ENCODE measurements at places on chromosomes 6 and 20.

- DNase-seq: no peak
These were observed 14.6 kb downstream of the GATA5 start for GRCh38 chr20:62461157-62461556.

- DNase-seq: no peak
These were observed 27.2 kb downstream of the BRPF3 start for GRCh38 chr6:36223706-36224105.

DNA sequence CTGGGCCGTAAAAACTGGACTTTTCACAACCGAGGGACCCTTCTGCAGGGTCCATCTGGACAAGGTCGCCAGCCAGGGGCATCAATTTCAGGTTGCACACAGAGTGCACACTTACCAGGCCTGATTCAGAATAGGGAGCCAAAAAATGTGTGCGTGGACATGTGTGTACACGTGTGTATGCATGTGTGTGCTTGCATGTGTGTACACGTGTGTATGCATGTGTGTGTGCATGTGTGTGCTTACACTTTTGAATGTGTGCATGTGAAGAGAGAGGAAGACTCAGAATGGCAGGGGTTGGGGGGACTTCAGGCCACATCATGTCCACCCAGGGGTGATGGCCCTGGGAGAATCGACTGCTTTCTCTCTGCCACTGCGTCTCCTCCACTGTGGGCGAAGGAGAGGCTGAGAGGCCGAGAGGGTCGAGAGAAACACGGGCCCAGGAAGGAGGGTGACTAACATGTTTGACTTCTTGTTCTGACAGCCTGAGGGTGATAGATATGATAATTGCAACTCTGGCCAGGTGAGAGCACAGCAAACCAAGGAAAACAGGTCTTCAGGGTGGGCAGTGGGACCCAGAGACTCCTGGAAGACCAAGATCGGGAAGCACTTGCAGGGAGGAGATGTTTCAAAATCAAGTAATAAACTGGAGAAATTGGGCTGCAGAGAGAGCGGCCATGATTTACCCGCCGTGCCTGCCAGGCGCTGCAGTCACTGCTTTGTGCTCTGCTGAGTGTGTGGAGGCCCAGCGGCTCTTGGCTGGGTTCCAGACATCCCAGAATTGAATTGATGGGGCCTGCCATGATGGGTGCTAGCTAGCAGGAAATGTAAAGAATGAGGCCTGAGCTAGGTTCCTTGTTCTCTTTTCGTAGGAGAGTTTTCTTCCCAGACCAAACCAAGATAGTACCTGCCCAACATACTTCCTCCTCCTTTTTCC, 310.8 kb downstream of the QKI start:
- DNase-seq: no peak

GRCh38 chr6:138652824-138653223, 120.7 kb upstream of the CCDC28A start:
- DNase-seq: no peak

DNA sequence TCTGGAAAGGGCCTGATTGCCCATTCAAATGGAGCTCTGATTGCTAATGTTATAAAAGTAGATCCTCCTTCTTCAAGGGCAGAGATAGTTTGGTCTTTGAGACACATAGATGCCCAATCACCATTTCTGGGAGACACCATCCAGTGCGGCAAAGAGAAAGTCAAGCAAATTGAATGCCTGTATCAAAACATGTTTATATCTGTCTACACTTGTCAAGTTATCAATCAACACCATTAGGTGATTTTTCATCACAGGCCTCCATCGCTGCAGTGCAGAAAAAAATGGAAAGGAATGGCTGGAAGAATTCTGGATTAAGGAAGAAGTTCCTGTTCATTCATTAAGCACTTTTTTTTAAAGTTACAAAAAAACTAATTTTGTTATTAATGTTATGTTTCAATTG, 54.8 kb upstream of the ZFP64 start:
- no peak for DNase-seq

- DNase-seq: no peak
These were observed 668.9 kb downstream of the TFAP2A start for GRCh38 chr6:9745966-9746365.

GRCh38 chr20:63542031-63542559, 4.9 kb upstream of the PTK6 start:
- no peak for DNase-seq

DNA sequence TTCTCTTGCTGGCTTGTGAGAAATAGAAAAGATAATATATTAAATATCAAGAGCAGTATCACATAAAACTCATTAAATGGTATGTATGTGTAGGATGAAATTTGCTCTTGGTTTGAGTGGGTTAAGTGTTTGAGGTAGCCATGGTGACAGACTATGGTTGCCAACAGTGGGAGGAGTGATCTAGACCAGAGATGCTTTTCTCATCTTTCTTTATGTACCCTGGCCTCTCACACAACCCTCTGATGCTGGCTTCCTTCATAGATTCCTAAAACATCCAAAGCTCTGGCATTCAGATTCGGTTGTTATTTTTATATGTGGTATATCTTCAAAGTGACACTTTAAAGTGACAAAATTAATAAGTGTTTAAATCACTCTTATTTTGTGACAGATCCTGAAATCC, 9.0 kb upstream of the MLIP start:
- DNase-seq: no peak

DNA sequence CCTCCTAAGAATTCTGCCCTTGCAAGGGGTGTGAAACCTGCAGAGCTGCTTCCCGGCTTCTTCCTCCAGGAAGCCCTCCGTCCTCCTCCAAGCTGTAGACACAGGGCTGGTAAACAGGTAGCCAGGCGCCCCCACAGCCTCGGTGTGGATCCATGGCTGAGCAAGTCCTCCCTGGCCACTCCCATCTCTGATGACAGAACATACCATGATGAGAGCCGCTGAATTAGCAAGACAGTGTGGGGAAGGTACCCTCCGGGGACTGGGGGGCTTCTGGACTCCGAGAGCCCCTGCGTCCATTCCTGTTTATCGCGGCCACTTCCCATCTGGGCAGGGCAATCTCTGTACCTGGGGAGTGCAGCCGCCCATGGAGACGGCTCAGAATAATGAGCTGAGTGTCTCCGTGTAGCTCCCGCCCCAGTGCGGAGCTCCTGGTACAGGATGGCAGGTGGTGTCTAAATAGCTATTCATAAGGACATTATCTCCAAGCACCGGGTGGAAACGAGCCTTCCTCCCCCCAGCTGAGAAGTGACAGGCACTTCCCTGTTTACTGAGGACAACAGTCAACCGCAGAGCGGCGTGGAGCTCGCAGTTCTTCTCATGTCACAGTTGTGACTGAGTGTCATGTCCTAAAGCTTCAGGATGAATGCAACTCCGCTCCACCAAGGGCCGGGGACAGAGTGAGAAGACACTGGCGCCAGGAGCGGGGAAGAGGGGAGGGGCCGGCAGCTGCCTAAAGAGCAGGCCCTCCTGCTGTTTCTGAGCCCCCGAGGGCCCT, 22.7 kb upstream of the NTSR1 start:
- DNase-seq: no peak

DNA sequence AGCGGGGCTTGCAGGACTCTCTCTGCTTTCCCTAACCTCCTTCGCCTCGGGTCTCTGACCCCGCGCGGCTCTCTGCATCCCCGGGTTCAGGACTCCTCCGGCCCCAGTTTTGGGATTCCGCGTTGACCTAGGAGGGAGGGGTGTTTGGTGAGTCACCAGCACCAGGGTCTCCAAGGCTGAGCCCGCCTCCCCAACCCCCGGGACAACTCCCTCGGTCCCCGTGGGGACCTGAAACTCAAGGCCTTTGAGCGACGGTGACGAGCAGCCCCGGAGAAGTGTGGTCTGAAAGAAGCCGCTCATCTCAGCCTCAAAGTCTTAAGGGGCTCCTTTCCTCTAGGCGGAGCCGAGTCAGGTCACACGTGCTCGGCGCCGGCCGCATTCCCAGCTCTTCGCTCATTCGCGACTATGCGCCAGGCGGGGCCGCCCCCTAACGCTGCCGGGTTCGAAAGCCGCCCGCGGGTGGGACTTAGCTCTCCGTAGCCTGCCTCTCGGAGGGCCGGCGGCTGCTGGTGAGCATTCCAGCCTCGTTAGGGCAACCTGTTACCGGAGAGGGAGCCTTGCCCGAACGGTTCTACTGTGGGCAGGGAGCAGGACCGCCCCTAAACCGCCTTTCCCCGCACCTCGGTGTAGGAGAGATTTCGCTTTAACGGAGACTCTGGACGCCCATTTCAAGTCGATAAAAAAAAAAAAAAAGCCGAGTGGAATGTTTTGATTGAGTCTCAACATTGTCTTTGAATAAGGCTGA, 3.0 kb upstream of the PRDM13 start:
- no peak for DNase-seq

DNA sequence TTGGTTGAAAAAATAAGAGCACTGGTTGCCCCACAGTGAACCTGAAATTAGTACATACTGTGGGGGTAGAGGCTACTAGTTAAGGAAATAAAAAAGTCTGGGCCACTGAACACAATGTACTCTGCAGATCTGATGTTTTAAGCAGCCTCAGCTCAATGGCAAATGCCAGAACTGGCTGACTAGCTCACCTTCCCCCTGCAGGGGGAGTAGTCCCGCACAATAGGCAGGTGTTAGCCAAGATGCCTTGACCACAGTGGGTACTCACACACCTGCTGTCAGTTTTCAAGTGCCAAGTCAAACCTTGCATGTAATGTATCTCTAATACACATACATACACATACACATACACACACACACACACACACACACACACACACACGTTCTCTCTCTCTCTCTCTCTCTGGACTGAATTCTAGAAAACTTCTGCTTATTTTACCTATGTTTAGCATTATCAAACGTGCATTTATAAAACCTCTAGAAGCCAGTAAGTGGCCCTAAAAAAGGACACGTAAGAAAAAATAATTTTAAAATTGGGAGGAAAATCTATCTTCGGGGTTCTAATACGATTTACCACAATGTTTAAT, 36.1 kb downstream of the GMDS start:
- DNase-seq: peak; percentile 8

DNA sequence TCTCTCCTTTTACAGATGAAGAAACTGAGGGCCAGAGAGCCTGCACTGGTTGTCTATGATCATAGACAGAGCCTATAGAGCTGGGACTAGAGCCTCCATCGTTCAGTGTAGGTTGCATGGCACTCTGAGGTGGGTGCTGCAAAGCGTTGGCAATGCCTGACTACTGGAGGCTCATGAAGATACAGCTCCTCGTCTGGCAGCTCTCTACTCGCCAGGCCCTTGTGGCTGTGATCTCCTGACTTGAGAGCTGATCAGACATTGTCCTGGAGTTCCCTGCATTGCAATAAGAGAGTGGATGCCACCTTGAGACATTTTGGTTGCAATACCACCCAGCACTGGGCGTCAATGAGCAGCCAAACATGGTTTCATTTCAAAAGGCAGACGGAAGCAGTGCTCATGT, 270.1 kb upstream of the ARID1B start:
- no peak for DNase-seq

GRCh38 chr6:129710450-129711270, 683 bp upstream of the ARHGAP18 start:
- no peak for DNase-seq

DNA sequence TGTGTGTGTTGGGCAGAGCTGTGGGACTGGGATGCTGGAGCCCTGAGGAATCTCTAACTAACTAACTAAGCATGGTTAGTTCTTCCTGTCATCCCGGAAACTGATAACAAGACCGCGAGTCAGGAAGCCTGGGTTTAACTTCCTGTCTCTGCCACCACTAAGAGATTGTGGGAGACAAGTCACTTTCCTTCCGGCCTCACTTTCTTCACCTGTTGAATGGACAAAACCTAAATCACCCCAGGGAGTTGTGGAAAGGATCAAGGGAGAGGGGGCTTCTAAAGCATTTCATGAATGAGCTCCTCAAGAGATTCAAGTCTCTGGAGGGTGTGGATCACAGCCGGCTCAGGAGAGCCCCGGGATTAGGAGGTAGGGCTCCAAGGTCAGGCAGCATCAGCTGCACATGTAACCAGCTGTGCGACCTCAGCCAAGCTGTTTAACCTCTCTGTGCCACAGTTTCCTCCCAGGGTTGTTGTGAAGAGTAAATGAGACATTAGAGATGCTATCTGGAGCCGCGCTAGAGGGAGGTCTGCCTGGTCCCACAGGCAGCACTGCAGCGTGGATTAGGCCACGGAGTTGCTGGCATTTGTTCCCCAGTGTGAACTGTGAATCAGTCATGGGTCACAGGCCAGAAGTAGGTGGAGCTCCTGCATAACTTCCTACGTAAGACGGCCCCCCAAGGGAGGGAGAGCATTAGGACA, 105.1 kb downstream of the TOX2 start:
- peak; percentile 8 for DNase-seq

GRCh38 chr6:126955621-126956020, 162.8 kb upstream of the RSPO3 start:
- DNase-seq: no peak

DNA sequence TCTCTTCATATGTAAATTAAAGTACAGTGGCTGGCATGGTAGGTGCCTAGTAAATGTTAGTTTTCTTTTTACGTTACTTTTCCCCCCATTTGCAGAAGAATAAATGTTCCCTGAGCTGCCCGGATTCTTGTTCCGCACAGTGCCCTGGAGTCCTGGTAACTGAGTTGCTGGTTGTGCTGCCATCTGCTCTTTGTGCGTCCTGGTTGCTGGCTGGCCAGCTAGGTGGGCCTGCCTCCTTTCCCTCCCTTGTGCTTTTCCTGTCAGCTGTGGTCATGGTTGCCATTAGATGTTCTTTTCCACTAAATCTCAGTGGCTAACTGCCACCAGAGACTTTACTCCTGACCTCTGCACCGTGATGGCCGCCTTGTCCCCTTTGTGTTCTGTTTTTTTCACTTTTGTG, 28.6 kb downstream of the CEP43 start:
- no peak for DNase-seq

- DNase-seq: no peak
These were observed 32.3 kb downstream of the AFDN start for GRCh38 chr6:167858842-167859664.

- no peak for DNase-seq
These were observed 93.4 kb downstream of the ANKS1A start for GRCh38 chr6:34982424-34982852.

DNA sequence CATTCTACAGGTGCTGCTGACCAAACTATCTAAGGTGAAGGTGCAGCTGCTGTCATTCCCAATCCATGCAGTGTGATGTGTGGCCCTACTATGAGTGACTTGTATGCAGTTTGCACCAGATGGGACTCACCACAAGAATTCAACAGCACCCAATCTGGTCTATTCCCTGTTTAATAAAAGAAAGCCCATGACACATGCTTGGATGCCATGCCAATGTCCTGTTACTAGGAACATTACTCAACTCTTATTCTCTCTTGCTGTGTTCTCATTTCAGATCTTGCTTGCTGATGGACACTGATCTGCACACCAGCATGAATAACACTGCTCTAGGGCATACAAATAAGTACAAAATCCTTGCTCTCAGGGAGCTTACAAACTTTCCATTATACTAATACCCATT, 221.6 kb upstream of the CDYL start:
- DNase-seq: no peak

GRCh38 chr6:150204705-150205472, 62.0 kb downstream of the PPP1R14C start:
- no peak for DNase-seq

GRCh38 chr6:55569638-55570037, 9.4 kb downstream of the HMGCLL1 start:
- DNase-seq: no peak

- no peak for DNase-seq
These were observed 200.7 kb upstream of the THBS2 start for GRCh38 chr6:169454204-169454871.

Data from activated T-cell treated with anti-CD3 and anti-CD28 coated beads for 24 hours (primary cell).